Fibroblast of skin of scalp (primary cell): ENCODE measurements at places on chromosomes 6 and 20.

DNA sequence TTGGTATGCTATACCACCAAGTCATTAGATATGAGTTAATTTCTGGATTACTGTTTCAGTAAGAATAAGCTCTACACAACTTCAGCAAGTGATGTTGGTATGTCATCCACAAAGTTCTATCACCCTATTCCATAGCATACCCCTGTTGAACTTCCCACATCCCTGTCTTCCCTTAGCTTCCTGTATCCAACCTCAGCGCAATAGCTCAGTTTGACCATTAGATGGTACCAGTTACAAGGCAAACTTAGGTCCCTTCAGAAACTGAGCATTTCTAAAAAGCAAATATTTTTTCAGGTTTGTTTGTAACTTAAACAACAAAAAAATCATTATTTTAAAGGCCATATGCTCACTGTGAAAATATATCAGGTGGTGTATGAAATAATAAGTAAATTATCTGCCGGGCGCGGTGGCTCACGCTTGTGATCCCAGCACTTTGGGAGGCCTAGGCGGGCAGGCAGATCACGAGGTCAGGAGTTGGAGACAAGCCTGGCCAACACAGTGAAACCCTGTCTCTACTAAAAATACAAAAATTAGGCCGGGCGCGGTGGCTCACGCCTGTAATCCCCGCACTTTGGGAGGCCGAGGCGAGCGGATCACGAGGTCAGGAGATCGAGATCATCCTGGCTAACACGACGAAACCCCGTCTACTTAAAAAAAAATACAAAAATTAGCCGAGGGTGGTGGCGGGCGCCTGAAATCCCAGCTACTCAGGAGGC, 8.8 kb upstream of the MOG start:
- peak; percentile 34 for DNase-seq

DNA sequence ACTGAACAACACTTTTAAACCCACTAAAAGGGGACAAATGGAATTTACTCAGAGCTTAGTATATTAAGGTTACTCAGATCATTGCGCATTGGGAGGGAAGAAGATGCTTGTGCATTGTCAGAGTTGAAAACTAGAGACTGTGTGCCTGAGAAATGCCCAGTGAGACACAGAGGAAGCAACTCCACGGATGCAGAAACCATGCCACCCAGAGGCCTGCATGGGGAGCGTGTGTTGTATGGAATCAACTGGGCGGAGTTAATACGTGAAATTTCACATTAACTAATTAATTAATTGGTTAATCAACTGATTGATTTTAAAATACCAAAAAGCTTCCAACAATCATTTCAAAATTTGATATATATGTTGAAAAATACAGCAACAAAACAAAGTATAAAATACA, 391.6 kb downstream of the PLCB1 start:
- peak; percentile 54 for DNase-seq

GRCh38 chr6:36651659-36652379, 26.7 kb upstream of the CDKN1A start:
- no peak for DNase-seq

DNA sequence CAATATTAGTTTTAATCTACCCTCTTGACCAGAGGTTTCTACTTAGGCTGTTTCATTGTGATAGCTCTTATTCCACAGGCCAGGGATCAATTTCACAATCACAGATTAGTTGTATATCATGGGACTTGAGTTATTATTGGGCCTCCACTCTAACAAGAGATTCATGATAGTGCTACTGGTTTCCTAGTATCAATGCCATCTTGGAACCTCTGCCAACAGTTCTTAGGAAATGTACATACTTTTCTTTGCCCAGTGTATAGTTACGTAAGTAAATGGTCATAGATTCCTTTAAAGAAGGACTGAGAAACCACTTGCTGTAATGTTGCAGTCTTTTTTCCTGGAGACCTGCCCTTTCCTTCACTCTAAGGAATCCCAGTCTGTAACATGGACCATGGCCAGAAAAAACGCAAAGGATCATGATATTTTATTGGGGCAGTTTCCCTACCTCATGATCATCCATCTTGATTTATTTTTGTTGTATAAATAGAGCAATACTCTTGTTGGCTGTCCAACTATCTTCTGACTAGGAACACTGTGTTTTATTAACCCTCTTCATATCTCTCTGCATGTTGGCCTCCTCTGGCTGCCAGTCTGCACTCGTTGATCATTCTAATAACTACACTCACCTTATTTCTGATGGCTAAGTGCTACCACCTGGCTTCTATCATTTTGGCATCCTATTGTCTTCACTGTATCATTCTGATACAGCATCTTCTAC, 38.0 kb upstream of the VGLL2 start:
- no peak for DNase-seq

DNA sequence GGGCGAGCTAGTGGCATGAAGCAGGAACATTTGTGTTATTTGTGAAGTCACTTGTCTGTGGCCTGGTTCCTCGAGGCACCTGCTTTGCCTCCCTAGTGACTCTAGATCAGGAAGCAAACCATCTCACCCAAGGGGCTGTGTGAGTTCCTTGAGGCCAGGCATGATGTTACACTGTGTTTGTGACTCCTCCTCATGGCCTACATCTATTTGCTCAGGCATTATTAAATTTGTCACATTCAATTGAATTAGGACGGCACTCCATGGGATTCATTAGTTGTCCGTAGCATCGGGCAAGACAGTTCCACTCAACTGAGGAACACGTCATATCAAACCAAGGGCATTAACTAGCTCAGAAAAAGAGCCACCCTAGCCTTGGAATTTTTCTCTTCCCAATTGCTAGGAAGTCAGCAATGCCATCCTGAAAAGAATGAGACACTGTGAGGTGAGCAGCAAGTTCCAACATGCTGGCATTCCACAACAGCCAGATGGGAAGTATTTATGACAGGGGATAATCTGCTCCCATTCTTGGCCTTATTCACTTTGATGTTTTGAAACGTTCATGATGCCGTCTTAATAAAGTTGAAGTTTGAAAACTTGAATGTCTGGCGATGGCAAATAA, 17.2 kb downstream of the TMEM200A start:
- DNase-seq = no peak

DNA sequence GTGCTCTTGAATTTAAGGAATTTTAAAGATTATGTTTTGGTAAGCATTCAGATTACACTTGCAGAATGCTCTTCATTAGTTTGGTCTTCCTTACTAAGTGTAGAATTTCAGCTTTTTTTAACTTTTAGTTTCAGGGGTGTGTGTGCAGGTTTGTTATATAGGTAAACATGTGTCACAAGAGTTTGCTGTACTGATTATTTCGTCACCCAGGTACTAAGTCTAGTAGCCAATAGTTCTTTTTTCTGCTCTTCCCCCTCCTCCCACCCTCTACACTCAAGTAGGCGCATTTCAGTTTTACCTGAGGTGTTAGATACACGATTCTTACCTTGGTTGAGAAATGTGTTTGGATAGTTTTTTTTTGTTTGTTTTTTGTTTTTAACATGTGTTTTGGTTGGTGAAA, 68.3 kb downstream of the AFG1L start:
- DNase-seq = no peak

DNA sequence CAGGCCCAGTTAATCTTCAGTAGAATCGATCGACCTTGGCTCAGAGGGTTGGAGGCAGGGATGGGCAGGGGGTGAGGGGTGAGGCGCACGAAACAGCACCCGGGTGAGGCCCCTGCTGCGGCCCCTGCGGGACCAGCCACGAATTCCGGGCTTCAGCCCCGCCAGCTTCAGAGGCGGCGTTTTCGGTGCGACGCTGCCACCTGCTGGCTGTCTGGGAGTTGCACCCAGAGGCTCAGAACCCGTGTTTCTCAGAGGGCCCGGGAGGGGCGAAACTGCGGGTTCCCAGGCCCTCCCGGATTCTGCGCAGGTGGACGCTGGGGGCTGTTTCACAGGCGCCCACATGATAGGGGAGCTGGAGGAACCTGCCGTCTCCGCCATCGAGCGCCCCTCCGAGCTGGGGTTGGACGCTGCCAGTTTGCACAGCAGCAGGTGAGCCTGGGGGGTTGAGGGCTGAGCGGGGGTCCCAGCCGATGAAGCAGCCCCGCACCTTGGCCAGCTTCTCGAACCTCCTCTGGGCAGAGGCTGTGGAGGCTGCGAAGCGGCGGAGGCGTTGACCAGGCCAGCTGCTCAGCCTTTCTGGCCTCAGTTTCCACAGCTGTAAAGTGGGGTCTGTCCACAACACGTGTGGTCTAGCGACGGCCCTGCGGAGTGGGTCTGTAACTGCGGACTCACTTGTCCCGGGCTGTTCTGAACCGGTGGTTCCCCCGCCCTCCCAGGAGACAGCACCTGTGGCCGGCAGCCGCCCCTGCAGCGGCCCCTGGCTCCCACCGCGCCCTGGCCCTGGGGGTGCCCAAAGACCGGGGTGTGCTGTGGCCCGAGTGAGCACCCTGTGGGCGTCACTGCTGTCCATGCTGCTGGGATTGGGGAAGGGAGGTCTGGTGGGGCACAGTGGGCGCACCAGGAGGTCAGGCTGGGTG, 2.5 kb upstream of the BHLHE23 start:
- DNase-seq = peak; percentile 58

DNA sequence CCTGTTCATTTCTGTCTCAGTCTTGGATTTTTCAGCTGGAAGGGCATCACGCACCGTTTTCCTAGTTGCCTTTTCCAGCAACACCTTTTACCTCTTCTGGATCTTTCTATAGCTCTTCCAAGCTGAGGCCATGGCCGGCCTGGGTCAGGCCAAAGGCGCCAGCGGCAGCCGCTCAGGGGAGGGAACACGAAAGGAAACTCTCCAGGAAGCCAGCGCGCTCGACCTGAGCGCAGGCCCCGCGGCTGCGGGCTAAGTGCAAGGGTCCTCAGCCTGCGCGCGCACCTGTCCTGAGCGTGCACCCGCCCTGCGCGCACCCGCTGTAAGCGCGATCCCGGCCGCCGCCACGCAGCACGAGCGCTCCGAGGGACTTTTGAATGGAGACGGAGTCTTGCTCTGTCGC, 43.8 kb upstream of the TMEM181 start:
- DNase-seq = no peak

- DNase-seq = no peak
Observed at GRCh38 chr6:31657406-31658157, 1.9 kb downstream of the APOM start.

DNA sequence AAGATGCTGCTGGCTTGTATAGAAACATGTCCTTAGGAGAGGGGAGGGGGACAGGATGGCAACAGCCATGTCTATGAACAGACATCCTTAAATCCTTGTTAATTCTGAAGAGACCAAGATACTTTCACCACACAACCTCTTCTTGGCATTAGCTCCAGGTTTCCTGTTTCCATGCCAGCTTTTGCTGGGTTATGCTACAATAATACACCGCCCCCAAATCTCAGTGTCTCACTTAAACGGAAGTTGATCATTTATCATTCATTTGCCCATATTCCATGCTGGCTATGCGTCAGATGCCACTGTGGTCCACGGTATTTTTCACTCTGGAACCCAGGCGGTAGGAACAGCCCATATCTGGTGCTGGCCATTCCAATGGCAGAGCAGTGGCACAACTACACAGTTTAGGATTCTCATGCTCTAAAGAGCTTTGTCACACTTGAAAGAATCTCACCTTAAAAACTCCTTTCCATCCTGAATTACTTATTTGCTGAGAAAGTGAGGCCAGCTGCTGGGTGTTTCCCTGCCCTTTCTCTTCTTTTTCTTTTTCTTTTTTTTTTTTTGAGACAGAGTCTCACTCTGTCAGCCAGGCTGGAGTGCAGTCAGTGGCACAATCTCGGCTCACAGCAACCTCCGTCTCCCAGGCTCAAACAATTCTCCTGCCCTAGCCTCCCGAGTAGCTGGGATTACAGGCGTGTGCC, 3.7 kb upstream of the RNASET2 start:
- no peak for DNase-seq

GRCh38 chr6:31096656-31097055, 15.7 kb downstream of the C6orf15 start:
- no peak for DNase-seq

- peak; percentile 31 for DNase-seq
Observed at GRCh38 chr6:107576852-107577251, 86.9 kb downstream of the SOBP start.

DNA sequence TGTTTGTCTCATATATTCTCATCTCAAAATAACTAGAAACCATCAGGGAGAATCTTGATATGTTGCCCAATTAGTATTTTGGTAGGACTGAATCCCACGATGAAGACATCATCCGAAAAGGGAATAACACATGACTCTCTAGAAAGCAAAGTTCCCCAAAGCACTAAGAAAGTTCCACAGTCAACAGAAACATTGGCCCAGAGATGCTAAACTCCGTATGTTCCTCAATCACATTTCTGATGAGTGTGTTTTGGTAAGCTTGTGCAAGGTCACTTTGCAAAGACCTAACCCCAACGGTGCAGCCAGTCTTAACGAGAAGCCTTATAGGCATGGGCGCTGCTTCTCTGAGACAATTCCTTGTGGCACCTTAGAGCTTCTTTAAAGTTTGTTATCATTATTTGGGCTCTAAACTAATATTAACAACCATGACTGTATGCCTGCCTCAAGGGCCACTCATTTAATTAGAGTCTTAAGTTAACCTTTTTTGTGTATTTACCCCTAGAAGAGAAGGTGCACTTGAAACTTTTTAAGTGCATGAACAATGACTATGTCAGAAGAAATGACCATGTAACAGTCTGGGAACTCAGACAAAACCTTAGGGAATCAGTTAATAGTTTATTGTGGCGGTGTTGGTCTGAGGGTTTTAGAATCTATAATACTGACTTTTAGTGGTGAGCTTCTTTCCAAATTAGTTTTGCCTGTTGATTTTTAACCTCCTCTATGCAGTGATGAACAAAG, 202.0 kb upstream of the RAB32 start:
- DNase-seq = no peak

DNA sequence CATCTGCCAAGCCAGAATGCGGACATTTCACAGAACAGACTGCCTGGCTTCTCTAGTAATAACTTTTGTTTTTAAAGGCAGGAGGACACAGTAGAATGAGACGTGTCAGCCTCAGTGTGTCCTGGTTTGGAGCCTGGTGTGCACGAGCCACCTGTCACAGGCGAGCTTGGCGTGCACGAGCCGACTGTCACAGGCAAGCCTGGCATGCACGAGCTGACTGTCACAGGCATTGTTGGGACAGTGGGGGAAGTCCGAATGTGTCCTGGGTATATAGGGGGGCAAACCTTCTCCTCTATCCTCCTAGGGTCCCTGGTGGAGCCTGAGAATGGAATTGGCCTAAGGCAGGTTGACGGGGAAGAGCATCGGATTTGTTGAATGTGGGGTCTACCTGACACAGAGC, 7.5 kb downstream of the KIF25 start:
- DNase-seq = no peak

- DNase-seq = no peak
Observed at GRCh38 chr6:21384216-21384615, 209.3 kb upstream of the SOX4 start.

DNA sequence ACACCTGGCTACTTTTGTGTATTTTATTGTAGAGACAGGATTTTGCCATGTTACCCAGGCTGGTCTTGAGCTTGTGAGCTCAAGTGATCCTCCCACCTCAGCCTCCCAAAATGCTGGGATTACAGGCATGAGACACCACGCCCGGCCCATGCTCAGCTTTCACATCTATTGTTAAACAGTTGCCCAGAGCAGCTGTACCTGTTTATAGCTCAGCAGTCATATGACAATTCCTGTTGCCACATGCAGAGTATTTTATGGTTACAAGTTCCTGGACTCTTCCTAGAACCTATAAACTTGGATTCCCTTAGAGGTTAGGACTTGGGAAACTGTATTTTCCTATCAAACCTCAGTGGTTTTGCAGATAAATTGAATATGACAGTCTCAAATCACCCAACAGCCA, 188.3 kb upstream of the KCNG1 start:
- no peak for DNase-seq
